ENCODE measurements at places on chromosomes 3 and 15.

- no peak for DNase-seq
Measured at GRCh38 chr3:59919586-59919985, 869.8 kb upstream of the CFAP20DC start.

GRCh38 chr15:69288531-69289341 lies 10.0 kb upstream of the PAQR5 start:
- DNase-seq: no peak

GRCh38 chr3:8648909-8649741 lies 4.5 kb upstream of the SSUH2 start:
- no peak for DNase-seq

DNA sequence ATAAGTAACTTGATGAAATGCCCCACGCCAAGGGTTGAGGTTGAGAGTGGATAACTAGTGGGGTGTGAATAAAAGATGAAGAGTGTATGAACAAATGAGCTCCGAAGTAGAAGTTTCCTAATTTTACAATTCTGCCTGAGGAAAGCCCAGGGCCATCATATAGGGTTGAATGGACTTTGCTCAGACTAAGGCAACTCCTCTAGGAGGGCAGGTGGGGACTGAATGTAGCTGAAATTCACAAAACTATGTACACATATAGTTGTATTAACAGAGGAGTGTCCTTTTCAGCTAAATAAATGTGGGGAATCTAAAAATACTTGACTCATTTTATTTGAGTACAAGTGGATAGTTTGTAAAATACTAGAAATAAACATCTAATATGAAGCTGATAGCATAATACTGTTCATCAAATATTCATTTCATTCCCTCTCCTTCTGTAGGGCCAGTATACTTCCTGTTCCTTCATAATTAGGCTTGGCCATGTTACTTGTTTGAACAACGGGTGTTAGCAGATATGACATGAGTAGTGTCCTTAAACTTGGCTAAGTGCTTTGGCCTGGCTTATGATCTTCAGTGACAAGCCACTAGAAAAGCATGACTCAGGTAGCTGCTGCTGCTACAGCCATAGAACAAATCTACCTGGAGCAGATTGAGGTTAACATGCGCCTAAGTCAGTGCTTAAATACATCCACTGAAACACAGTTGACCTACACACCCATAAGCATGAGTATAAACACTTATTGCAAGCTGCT lies 26.5 kb downstream of the PLSCR1 start:
- DNase-seq: no peak

DNA sequence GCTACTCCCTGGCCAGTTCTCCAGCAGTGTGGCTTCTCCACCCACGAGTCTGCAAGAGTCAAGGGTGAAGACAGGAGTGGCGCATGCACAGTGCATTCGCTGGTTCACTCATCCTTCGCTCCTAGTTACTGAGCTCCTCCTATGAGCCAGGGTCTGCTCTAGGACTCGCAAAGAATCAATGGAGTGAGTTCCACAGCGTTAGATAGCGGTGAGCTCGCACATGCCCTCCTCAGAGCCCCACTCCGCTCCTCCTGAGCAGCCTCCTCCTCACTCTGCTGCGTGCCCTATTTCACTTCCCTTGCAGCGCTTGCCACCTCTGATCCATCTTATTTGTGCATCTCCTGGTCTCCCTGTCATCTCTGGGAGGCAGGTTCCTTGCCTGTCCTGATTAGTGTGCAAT lies 63.0 kb downstream of the NUP210 start:
- DNase-seq: no peak

DNA sequence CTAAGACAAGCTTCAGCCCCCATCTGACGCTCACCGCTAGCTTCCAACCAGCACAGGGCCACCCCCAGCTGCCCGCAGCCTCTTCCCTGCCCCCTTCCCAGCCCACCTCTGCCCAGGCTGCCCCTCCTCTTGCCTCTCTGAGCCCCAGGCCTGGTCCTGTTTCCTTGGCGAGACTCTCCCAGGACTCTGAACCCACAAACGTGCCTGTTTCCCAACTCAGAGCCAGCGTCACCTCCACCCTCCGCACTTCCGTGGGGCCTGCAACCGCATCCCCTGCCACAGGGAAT lies 35.0 kb downstream of the ZXDC start:
- no peak for DNase-seq

GRCh38 chr3:46481636-46482035 lies 16.1 kb upstream of the RTP3 start:
- DNase-seq: no peak

DNA sequence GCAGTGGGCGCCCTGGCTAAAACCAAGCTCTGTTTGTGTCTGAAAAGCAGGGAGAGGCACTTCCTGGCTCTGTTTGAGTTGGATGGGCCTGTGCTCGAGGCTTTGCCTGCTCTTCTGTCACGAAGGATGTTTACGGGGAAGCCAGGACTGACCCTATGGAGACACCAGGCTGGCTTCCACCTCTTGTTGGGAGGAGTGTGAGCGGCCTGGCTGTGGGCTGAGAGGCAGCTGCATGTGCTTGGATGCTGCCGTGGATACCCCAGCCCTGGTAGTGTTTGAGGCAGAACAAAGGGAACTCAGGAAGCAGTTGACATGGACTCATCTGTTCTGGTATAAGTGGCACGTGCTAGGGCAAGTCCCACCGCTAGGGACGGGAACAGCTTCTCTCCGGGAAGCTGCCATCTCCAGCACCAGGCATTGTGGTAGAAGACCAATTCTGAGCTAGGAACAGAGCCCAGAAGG lies 17.6 kb upstream of the SLC41A3 start:
- no peak for DNase-seq

GRCh38 chr3:25153561-25153960 lies 274.5 kb upstream of the RARB start:
- no peak for DNase-seq

DNA sequence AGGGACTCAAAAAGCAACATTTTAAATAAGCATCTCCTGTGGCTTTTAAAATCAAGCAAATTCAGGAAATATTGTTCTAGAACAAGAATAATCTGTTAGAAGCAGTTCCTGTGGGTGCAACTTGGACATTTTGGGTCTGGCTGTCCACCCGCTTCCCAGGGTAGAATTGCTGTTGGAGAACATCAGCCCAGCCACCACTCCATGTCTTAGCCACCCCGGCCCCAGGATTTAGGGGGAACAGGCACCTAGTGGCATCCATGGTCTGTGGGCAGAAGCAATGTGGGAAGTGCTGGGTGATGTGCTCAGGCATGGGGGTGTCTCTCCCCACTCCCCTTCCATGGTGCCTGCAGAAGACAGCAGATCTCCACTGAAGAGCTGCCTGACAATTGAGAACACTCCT lies 162.6 kb downstream of the KLF13 start:
- DNase-seq: no peak

DNA sequence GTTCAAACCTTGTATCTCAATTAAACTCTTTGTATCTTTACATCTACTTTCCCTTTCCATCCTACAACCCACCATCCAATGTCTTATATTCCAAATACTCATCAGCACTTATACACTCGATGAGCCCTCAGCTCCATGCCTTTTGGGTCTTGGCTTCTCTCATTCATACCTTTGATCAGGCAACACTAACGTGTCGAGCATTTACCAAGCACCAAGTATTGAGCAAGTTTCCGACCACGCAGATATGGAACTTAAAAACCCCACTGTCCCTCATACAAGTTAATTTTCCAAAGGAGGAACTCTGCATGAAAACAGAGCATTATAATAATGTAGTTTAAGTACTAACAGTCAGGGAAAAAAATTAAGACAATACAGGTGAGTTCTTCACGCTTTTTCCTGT lies 102.8 kb downstream of the IL1RAP start:
- DNase-seq: no peak
